AG20443 (cell line): ENCODE measurements at places on chromosomes 13 and 19.

- DNase-seq: no peak
Measured at GRCh38 chr19:51006406-51006805, 5.0 kb upstream of the KLK8 start.

- DNase-seq: peak; percentile 79
Measured at GRCh38 chr13:35923347-35923746, 207.8 kb downstream of the DCLK1 start.

GRCh38 chr19:36401475-36401874 is 17.0 kb downstream of the ZFP82 start:
- DNase-seq: no peak

GRCh38 chr19:862581-863314 is 3.3 kb downstream of the CFD start:
- peak; percentile 41 for DNase-seq

DNA sequence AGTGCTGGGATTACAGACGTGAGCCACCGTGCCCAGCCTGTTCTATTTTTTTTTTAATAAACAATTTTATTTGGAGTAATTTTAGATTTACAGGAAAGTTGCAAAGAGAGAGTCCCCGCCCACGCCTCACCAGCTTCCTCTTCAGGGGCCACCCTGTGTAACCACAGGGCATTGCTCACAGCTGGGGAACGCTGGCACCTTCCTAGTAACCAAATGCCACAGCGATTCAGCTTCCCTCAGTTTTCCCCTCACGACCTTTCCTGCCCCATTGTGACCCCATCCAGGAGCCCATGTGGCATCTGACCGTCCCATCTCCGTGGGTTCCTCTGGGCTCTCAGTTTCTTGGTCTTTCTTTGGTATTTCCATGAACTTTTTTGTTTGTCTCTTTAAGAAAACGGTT is 83.9 kb downstream of the GNG7 start:
- DNase-seq: no peak

DNA sequence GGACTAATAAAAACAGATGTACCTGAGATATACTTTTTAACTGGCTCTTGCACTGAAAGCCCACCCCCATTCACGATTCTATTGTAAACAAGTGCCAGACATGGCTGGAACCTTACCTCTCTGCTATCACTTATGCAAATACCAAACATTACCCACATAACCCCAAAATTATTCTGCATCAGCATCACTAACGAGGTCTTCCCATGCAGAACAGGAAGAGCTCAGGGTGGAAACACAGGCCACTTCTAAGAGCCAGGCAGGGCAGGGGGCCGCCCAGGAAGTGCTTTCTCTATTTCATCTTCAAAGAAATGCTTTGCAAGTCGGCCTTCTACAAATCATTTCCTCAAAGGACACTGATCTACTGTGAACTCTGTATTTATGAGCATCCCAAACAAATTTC is 7.3 kb downstream of the IRS2 start:
- DNase-seq: no peak

GRCh38 chr13:24614306-24615080 is 65.7 kb upstream of the ATP12A start:
- peak; percentile 3 for DNase-seq

DNA sequence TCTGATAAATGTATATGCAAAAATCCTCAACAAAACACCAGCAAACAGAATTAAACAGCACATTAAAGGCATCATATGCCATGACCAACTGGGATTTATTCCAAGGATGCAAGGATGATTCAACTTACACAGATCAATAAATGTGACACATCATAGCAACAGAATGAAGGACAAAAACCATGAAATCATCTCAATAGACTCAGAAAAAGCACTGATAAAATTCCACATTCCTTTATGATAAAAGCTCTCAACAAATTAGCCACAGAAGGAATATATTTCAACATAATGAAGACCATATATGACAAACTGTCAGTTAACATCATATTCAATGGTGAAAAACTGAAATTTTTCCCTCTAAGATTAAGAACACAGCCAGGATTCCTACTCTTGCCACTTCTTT is 691.6 kb downstream of the DIAPH3 start:
- DNase-seq: no peak

GRCh38 chr13:80140685-80141084 is 200.2 kb downstream of the SPRY2 start:
- DNase-seq: no peak

DNA sequence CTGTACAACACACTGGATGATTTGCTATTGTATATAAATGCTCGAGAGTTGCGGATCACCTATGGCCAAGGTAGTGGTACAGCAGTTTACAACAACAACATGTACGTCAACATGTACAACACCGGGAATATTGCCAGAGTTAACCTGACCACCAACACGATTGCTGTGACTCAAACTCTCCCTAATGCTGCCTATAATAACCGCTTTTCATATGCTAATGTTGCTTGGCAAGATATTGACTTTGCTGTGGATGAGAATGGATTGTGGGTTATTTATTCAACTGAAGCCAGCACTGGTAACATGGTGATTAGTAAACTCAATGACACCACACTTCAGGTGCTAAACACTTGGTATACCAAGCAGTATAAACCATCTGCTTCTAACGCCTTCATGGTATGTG is 21.5 kb downstream of the OLFM4 start:
- DNase-seq: no peak
